AG10803 (cell line): ENCODE measurements at places on chromosomes 16 and 17.

DNA sequence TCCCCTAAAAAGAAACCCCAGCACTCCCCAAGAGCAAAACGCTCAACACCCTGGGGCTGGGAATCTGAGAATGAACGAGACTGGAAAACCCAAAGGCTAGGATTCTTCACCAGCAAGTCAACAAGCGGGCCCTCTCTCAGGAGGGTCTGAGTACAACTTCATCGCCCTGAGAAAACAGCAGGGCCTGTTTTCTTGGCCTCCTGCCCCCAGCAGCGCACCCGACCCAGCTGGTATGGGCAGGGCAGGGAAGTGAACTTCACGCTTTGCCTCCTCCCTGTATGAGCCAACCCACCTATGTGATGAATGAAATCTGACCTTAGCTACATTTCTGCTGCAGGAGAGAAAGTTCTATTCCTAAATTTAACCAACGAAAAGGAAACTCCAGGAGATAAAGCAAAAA is 11.1 kb downstream of the NUDT16L1 start:
- no peak for DNase-seq

GRCh38 chr16:79211586-79211985 is 389.0 kb downstream of the MAF start:
- DNase-seq: no peak

GRCh38 chr16:27408012-27408601 is 6.1 kb downstream of the IL21R start:
- peak; percentile 42 for DNase-seq

GRCh38 chr16:27189335-27189972 is 13.9 kb upstream of the KDM8 start:
- DNase-seq: no peak

DNA sequence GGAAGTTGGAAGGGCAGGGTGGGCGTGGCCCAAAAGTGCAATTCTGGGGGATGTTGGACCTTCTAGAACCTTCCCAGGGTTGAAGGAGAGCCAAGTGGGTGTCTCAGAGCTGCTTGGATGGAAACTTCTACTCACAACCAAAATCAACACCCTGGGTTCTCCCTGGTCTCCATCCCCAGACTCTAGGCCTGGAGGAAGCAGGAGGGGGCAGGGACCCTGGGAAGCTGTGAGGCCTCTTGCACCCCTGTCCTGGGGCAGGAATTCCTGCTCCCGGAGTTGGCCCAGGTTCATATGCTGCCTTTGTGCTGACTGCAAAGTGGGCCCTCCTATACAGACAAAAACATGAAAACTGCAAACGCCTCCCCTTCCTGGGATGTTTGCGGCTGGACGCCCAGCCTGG is 25.1 kb downstream of the TRARG1 start:
- DNase-seq: no peak

- no peak for DNase-seq
Observed at GRCh38 chr17:42457107-42457792, 1.4 kb upstream of the ATP6V0A1 start.

- peak; percentile 8 for DNase-seq
Observed at GRCh38 chr17:35171834-35172233, 22.4 kb downstream of the SLC35G3 start.

DNA sequence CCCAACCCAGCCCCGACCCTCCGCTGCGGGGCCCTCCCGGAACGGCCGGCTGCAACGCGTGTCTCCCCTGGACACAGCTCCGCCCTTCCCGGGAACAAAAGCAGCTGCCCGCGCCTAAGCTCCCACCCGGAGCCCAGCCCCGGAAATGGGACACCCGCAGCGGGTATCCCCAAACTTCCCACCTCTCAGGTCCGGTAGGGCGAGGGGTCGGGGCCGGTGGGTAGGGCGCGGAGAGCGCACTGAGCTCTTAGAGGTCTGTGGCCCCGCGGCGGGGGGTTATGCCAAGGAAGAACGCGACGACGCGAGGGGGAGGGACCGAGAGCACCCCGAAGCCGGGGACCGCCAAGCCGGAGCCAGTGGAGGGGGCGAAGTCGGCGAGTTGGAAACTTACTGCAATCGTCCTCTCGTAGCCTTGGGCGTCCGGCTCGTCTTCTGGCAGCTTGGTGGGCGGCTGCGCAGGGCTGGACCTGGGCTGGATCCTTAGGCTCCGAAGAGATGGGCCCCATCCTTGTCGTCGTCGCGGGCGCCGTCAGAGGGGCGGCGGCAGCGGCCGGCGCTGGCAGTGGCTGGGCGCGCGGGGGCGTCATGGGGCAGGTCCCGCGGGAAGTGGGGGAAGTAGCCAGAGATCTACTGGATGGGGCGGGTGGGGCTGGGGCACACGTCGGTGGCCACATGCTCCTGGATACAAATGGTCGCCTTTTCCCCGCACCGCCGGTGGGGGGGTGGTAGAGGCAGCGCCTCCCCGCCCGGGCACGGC is 6.9 kb downstream of the USP6 start:
- DNase-seq: no peak

GRCh38 chr17:60354223-60354622 is 37.7 kb downstream of the USP32 start:
- peak; percentile 83 for DNase-seq

- no peak for DNase-seq
Observed at GRCh38 chr17:80969674-80970043, 22.0 kb upstream of the CHMP6 start.

DNA sequence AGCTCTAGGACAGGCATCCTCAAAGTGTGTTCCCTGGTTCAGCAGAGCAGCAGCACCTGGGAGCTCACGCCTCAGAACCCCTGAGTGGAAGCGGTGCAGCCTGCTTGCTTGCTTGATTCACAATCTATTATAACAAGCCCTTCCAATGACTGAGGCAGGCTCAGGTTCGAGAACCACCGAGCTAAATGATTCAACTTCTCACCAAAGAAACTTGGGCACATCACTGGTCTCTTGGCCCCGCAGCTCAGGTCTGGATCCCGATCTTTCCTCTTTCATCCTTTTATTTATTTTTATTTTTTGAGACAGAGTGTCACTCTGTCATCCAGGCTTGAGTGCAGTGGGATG is 24.5 kb downstream of the CLUH start:
- no peak for DNase-seq

DNA sequence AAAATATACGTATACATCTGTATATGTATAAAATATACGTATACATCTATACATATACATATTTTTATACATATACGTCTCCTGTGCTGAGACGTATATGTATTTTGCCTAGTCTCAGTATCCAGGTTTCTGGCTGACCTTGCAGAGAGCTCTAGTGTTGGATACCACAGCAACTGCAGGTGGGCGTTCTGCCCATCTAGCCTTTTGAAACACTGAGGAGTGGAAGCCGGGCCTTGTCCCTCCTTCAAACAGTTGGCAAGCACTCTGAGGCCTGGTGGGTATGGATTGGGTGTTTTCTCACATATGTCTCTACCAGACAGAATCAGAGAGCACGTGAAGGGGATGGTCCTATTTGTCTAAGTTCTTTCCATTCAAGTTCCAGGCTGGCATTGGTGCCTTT is 39.4 kb upstream of the MRC2 start:
- no peak for DNase-seq

- DNase-seq: no peak
Observed at GRCh38 chr16:87198328-87198832, 118.8 kb downstream of the C16orf95 start.

- no peak for DNase-seq
Observed at GRCh38 chr17:82640036-82640435, 8.2 kb downstream of the WDR45B start.

DNA sequence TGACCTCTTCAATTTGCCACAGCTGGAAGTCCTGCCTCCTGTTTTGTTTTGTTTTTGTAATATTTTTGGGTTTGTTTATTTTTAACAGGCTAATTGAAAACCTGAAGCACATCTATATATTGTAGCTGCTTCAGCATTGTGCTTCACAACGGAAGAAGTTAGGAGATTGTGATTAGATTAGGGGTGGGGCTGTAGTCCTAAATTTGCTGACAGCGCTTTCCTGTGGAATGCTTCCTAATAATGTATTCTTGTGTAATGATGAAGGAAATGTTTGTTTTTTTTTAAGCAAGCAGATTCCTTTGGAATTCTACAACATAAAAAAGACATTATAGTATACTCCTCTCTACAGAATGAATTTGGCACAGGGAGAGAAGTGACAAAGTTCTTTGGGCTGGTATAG is 70.1 kb downstream of the NLK start:
- peak; percentile 39 for DNase-seq

GRCh38 chr17:7992516-7992915 is 9.9 kb upstream of the GUCY2D start:
- peak; percentile 65 for DNase-seq

GRCh38 chr16:81500833-81501521 is 56.4 kb downstream of the CMIP start:
- peak; percentile 71 for DNase-seq

DNA sequence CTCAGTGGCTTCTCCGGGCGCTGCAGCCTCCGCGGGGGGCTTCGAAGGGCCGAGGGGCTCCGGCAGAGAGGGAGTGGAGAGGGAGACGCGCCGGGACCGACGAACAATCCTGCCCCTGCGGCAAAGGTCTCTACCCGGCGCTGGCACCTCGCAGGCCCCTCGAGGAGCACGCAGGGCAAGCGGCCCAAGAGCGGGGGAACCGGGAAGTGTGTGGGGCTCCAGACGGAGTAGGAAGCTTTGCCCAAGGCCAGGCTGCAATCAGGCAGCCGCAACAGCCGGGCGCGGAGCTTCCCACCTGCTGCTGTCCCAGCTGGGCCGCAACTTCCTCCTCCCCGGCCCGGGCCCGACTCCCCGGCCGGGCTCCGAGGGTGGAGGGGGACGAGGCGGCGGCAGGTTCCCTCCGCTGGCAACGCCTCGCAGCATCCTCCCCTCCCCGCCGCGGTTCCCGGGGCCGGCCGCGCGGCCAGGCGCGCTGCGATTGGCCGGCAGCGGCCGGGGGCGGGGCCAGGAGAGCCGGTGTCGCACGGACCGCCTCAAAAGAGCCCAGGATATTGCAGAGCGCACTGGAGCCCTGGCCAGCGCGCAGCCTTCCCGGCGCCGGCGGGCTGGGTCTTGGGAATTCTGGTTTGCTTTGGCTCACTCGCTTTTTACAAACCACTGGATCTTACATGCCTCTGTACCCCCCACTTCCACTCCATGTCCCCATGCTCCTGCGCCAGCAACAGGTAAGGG is at the start of gene KCNJ2:
Gene KCNJ2 (plus strand): TSS at position 556 of the 732 bp plus-strand sequence. CDS start 5,508 bp downstream, outside the sequence.
- DNase-seq: peak; percentile 76

DNA sequence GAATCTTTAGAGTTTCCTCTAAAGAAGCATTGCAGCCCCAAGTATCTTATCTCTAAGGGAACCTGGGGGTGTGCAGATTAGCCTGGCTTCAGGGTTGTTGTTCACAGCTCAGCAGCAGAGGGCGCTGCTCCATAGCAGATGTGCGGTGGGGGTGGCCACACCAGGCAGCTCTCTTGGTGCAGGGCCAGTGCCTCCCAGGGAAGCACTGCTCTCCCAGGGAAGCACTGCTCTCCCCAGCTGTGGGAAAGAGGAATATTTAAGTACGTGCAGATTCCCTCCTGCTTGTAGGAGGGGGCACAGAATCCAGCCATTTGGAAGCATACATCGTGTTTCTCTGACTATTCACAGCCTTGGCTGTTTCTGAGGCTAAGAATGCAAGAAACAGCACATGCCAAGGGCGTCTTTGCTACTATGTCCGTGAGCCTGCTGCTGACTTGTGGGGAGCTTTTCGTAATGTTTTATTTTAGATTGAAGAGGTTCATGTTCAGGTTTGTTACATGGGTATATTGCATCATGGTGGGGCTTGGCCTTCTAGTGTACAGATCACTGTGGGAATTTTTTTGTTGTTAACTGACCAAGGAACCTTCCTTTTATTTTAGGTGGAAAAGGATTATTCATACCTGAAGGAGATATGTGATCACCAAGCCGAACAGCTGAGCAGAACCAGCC is 217.8 kb downstream of the SPECC1 start:
- peak; percentile 84 for DNase-seq

GRCh38 chr17:181245-182049 is at the start of gene DOC2B:
TSS of gene DOC2B (minus strand) at chr17:181650. CDS start at chr17:181479, 171 bp downstream.
- peak; percentile 22 for DNase-seq

GRCh38 chr17:4143563-4144421 is 795 bp downstream of the CYB5D2 start:
- DNase-seq: peak; percentile 92

- no peak for DNase-seq
Observed at GRCh38 chr17:78707016-78707415, 75.1 kb downstream of the CYTH1 start.

- no peak for DNase-seq
Observed at GRCh38 chr16:11053916-11054460, 109.6 kb downstream of the CLEC16A start.

DNA sequence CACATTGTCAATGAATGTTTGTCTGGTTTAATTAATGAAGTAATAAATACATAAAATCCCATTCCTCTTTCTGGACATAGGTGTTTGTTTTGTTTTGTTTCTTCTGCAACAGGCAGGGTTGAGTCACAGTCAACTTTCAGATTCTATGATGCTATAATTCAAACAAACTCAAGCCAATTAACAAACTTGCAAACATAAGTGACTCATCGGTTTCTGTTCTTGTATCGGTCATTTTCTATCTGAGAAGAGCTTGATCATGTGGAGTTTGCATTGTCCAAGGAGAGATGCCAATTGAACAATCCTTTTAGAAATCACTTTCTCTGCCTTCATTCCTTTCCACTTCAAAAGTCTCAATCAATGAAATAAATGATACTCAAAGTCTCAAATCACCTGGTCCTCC is 294.2 kb upstream of the C16orf82 start:
- no peak for DNase-seq

- DNase-seq: no peak
Observed at GRCh38 chr16:64459402-64459801, 662.5 kb downstream of the CDH11 start.

GRCh38 chr16:56994311-56994710 is 5.0 kb downstream of the NLRC5 start:
- no peak for DNase-seq

GRCh38 chr16:20859699-20860098 is 40.5 kb downstream of the DCUN1D3 start:
- DNase-seq: no peak

DNA sequence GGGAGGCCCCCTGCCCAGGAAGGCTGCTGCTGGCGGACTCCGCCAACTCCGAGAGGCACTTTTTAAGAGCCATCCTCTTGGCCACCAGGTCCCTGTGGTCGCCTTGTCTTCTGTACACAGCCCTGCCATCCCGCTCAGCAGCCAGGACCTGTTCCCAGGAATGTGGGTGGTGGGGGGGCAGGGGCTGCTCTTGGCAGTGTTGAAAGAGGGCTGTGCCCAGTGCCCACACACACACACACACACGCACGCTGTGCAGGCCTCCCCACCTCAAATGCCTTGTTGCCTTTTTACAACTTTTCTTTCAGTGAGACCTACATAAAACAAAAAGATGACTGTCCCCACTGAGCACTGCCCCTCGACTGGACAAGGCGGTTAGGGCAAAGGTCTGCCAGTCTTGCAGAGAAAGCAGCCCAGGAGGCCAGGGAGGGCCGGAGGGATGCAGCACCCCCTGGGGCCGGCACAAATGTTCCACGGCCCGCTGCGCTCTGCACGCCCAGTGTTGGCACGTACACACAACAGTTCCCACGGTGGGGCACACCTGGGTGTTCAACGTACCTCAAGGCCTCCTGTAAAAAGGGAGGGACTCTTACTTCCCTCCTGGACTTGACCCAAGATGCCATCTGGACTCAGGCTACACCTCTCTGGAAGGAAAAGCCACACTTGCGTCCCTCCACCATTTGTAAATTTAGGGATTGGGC is 18.5 kb upstream of the PITPNA start:
- no peak for DNase-seq

- no peak for DNase-seq
Observed at GRCh38 chr16:50275098-50275415, 8.7 kb downstream of the ADCY7 start.

GRCh38 chr16:86321491-86321890 is 188.8 kb upstream of the FOXF1 start:
- no peak for DNase-seq
